ENCODE measurements at places on chromosomes 5 and 9.

GRCh38 chr5:103139264-103139865 lies 19.3 kb downstream of the PPIP5K2 start:
- peak; percentile 19 for DNase-seq

DNA sequence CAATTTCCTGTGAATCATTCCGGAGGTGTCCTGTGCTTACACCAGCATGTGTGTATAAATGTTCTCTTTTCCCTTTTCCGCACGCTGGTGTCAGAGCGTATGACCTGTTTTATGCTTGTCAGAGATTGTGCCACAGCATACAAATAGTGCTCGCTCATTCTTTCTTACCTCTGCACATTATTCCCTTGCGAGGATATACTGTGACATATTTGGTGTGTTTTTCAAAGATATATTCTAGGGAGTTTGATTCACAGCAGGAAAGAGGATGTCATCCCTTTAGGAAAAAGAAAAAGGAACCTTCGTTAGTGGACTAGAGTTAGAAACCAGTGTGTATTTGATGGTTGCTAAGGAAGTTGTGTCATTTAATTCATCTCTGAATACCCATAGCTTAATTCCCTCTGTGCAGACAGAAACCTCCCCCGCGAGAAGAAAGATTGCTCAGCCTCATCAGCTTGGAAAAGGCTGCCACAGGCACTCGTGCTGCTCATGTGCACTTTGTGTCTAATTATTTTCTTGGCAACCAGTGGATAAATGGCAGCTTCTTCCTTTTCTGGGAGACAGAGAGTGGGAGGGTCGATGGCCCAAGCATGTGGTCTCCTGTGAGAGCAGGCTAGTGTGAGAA lies 14.7 kb upstream of the CCIN start:
- peak; percentile 23 for DNase-seq

DNA sequence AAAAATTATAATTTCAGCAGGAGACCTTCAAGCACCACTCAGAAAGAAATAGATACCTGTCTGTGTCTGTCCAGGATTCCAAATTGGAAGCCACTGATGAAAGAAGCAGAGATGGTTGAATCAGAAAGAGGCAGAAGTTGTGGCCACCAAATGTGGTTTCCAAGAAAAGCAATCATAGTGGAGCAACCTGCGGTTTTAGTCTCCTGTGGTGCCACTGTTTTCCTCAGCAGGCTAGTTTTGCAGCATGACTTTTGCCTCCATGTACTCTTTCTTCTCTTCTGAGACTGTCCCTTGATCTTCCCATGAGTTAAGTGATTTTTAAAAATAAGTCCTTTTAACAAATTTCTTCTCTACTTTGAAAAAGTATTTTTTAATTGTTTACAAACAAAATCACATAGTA lies 535.8 kb downstream of the CYLC2 start:
- DNase-seq, result no peak

GRCh38 chr9:88821033-88821745 lies 170.1 kb upstream of the S1PR3 start:
- no peak for DNase-seq

DNA sequence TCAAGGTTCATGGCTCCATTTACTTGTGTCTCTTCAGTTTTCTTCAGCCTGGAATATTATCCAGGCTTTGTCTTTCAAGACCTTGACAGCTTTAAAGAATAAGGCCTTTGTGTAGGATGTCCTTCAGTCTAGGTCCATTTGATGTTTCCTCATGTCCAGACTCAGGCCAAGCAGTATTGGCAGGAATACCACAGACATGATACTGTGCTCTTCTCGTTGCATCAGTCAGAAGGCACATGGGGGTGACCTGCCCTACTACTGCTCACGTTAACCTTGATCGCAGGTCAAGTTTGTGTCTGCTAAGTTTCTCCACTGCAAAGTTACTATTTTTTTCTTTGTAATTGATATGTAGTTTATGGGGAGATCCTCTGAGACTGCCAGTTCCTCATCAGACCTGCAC lies 88.2 kb downstream of the ERCC6L2 start:
- no peak for DNase-seq

DNA sequence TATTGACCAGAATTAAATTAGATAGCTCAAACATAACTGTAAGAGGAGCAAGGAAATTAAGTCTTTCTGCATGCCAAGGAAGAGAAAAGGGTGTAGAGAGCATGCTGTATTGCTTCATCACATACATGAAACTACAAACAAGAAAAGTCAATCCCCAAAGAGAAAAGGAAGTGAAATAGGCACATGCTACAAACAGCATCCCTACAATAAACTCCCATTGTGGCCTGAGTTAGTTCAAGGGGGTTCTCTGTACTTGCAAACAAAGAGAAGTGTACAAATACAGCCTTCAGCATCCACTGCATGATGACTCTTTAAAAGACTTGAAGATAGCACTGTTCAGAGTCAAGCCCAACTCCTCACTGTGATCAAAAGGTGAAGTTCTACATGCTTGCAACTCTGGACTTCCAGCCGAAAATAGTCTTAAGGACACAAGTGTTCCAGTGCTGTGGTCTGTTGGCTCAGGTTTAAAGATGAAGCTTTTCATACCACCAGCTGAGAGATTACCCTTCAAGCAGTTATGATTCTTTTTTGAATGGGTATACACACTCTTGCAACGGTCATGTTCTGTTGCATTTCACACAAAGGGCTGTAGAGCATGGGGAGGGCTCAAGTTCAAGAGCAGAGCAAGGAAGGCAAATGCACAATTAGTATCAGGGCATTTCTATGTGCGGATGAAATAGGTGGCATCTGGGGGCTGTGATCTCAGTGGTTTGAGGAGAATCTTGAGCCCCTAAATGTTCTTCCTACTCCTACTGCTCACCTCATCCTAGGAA lies 534.5 kb downstream of the EBF1 start:
- no peak for DNase-seq

GRCh38 chr5:127133071-127133470 lies 59.8 kb upstream of the C5orf63 start:
- no peak for DNase-seq

DNA sequence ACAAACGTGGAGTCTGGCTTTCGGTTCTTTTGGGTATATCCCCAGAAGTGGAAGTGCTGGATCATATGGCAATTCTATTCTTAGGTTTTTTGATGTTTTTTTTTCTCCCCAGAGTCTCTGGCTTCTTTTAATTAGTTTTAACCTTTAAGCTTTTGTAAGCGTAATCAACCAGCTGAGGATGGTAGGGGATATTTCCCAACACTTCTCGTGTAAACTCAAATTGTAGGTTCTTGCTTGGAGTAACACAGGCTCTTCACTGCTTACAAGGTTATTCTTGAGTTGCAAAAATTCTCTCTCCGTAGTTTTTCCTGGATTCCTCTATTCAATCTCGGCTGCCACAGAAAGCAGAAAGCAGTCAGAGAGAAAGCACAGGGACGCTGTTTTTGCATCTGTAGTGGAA lies 11.9 kb downstream of the LAMC3 start:
- DNase-seq, result no peak

DNA sequence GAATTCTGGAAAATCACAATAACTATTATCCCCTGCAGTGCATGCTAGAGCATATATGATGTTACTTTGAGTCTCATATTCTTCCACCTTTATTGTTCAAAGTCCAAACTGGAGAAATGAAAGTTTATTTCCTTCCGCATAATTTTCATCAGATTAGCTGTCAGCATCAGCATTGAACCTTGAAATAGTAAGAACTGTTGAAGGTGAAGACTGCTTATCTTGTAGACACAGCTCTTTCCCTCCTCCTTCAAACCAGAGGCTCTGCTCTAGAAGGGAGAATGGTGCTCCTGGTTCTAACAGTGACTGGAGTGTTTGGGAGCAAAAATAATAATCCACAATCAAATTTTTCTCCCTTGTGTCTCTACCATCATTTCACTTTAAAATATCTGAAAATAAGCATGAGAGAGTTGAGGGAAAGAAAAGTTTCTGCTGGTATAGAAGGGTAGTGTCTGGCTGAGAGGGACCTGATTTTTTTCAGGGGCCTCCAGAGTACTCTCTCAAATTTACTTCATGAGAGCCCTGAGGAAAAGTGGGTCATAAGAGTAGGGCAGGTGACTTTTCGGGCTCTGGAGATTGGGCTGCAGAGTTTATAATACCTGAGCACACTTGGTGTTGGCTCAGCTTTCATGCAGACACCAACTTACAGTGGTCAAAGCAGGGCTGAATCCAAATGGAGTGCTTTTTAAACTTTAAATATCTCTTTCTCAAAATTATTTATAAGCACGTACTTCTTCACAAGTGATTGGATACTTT lies 170.4 kb downstream of the ZDHHC21 start:
- DNase-seq, result no peak

GRCh38 chr5:148746826-148747535 lies 79.4 kb upstream of the ADRB2 start:
- DNase-seq, result peak; percentile 21

GRCh38 chr9:7510199-7510598 lies 289.4 kb downstream of the DMAC1 start:
- no peak for DNase-seq

GRCh38 chr9:75455444-75455921 lies 367.2 kb downstream of the OSTF1 start:
- DNase-seq, result no peak

DNA sequence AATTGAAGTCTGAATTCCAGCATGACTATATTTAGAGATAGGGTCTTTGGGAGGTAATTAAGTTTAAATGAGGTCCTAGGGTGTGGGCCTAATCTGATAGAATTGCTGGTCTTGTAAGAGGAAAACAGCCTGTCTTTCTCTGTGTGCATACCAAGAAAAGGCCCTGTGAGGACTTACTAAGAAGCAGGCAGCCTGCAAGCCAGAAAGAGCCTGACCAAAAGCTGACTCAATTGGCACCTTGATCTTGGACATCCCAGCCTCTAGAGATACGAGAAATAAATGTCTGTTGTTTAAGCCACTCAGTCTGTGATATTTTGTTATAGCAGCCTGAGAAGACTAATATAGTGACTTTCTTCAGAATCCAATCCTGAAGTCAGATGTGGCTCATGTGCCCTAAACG lies 14.6 kb downstream of the ARL14EPL start:
- DNase-seq, result no peak

GRCh38 chr5:143932584-143932983 lies 120.6 kb downstream of the HMHB1 start:
- DNase-seq, result no peak

DNA sequence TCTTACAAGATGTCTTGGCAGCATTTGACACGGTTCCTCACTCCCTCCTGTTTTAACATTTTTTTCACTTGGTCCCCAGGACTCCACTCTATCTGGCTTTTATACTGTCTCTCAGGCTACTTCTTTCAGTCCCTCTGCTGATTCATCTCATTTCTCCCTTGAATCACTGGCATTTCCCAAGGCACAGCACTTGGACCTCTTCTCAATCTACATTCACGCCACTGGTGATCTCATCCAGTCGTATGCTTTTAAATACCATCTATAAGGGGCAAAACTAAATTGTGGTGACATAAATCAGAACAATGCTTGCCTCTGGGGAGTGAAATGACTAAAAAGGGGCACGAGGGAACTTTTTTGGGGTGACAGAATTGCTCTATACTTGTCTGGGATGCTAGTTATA lies 47.1 kb downstream of the MAPKAP1 start:
- DNase-seq, result no peak

GRCh38 chr9:109276469-109277440 lies 44.1 kb downstream of the EPB41L4B start:
- no peak for DNase-seq
